ENCODE measurements at places on chromosomes 7 and 10. TPM values are rescaled to one million over a fixed set of nuclear protein-coding genes. Genes with fewer than 3 reads are reported as not detected.

- DNase-seq = no peak
Observed at GRCh38 chr7:140625908-140626868, 14.4 kb downstream of the DENND2A start.

DNA sequence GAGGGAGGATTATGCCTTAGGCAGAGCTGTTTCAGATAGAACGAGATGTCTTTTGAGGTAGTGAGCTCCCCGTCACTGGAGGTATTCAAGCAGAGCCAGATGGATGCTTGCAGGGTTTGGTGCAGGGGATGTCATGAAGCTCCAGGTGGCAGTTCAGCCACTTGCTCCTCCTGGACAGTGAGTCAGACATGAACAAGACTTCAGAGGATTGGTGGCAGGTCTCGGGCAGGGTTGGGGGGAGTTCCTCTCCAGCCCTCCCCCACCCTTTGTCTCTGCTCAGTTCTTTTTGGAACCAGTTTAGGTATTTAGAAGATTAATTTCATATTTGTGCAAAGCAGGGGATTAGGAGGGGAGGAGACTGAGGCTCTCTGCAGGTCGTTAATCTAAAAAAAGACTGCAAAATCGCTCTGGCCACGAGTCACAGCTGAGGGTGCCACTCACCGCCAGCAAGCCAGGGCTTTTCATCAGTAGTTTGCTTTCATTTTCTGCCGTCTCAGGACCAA lies 21.5 kb upstream of the MYL10 start:
- DNase-seq = no peak

GRCh38 chr7:123367484-123368122 lies 166.8 kb downstream of the IQUB start:
- no peak for DNase-seq

GRCh38 chr7:28988810-28989209 lies 30.7 kb upstream of the TRIL start:
- no peak for DNase-seq

CYP2W1 gene
- total RNA-seq = not detected
